ENCODE measurements at places on chromosomes 7 and 10. TPM values are rescaled to one million over a fixed set of nuclear protein-coding genes. Genes with fewer than 3 reads are reported as not detected.

DNA sequence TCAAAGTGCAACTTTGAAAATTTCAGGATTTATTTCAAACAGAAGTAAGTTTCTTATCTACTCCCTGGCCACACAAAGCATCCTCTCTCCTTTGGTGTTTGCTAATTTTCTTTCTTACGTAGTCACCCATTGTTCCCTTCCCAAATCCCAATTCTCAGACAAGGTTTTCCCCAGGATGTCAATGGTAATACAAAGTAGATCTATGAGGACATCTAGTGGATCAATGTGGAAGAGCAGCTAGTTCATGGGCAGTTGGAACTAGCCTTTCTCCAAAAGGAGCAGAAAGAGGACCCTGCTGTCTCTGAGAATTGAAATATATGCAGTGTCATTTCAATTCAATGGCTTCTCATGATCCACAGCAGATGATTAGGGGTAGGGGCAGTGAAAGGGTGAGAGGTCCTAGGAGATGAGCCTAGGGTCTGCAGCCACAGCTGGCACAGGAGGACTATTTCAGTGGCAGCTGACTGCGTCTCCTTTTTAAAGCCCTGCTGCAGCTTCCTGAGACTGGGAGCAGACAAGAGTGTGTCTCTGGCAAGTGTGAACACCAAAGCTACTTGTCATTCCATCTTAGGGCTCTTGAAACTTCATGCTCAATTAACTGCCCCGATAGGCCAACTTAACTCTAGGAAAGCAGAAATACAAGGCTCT is 632.6 kb downstream of the KCNMA1 start:
- H3K4me3 ChIP-seq, result no peak overlapping the region
- peak; percentile 70 for DNase-seq
- H3K27ac ChIP-seq, result no peak overlapping the region
- peaks cover 17% of the 10 kb centered on the region for H3K27me3 ChIP-seq

The PPP1R17 gene
- total RNA-seq, result not detected

DNA sequence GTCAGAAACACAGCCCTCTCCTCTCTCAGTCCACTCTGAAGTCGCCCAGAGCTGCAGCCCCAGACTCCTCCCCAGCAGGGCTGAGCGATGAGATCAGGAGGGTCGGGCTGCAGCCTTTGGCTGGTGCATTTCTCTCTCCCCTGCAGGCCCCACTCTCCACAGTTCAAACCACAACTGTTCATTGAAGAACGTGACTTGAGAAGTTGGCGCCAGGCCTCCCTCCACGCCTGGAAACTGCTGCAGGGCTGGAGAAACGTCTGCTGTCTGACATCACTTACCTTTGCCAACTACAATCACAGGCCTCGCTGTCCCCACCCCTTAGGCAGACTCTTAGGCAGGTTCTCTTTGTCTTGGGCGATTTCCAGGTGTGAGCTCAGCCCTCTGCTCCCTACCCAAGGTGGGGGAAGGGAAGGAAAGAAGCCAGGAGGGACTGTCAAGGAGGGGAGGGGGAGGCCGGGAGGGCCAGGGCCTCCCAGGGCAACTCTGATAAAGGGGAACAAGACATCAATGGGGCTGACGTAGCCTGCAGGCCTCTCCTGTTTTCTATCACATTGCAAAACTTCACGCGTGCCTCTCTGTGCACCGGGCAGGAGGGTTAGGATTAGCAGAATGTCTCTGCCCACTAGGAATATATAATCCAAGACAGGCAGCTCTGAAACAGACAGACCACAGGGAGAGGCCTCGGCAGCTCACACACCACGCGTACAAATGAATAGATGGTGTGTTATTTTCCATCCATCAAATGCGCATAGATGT is 32.7 kb downstream of the CALML5 start:
- H3K4me1 ChIP-seq, result no peaks in the 10 kb centered on the region
- no peak overlapping the region for H3K4me3 ChIP-seq
- no peaks in the 10 kb centered on the region for H3K36me3 ChIP-seq
- H3K27ac ChIP-seq, result no peak overlapping the region
- no peak for DNase-seq

The TMEM229A gene
- 22.2 TPM for total RNA-seq

The RTKN2 gene
- 21.9 TPM for total RNA-seq

The CHRM2 gene
- total RNA-seq, result 4.6 TPM

- no peak overlapping the region for H3K27ac ChIP-seq
- no peaks in the 10 kb centered on the region for H3K36me3 ChIP-seq
- DNase-seq, result no peak
- no peak overlapping the region for H3K4me3 ChIP-seq
- H3K4me1 ChIP-seq, result peaks cover 21% of the 10 kb centered on the region
- no peaks in the 10 kb centered on the region for H3K27me3 ChIP-seq
These were observed 32.1 kb downstream of the CREB3L2 start for GRCh38 chr7:137969828-137970227.

The STOX1 gene
- total RNA-seq, result 2.4 TPM

GRCh38 chr10:125005312-125006187 is 63.6 kb downstream of the ZRANB1 start:
- no peaks in the 10 kb centered on the region for H3K27me3 ChIP-seq
- H3K27ac ChIP-seq, result no peak overlapping the region
- H3K4me3 ChIP-seq, result no peak overlapping the region
- H3K36me3 ChIP-seq, result peaks cover 11% of the 10 kb centered on the region

GRCh38 chr10:35581655-35582054 is 23.5 kb upstream of the GJD4 start:
- no peaks in the 10 kb centered on the region for H3K36me3 ChIP-seq
- H3K4me1 ChIP-seq, result no peaks in the 10 kb centered on the region
- DNase-seq, result no peak
- no peak overlapping the region for H3K27ac ChIP-seq
- no peak overlapping the region for H3K4me3 ChIP-seq

DNA sequence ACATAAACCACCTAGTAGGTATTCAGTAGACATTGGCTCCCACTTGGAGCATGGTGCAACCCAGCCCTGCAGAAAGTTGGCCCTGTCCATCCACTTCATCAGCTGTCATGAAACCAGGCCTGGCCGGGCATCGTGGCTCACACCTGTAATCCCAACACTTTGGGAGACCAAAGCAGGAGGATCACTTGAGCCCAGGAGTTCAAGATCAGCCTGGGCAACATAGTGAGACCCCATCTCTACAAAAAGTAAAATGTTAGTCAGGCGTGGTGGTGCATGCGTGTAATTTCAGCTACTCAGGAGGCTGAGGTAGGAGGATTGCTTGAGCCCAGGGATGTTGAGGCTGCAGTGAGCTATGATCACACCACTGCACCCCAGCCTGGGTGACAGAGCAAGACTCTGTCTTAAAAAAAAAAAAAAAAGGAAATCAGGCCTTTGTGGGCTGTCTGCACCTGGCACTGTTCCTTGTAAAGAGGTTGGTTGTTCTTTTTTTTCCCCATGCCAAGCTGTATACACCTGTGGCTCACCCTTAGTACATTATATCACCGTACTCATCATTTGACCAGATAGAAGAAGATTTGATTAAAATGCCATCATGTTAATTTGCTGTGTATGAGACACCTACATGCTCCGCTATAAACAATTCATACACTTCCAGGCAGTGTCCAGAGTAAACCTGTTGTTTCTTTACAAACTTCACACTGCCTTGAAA is 45.4 kb upstream of the GRID1 start:
- H3K4me3 ChIP-seq, result no peak overlapping the region
- no peak for DNase-seq
- H3K27ac ChIP-seq, result no peak overlapping the region
- H3K4me1 ChIP-seq, result peaks cover 8% of the 10 kb centered on the region
- no peaks in the 10 kb centered on the region for H3K36me3 ChIP-seq
- H3K27me3 ChIP-seq, result no peaks in the 10 kb centered on the region

GRCh38 chr7:111371437-111371836 is 190.9 kb downstream of the IMMP2L start:
- DNase-seq, result no peak
- H3K27me3 ChIP-seq, result no peaks in the 10 kb centered on the region
- H3K36me3 ChIP-seq, result no peaks in the 10 kb centered on the region

DNA sequence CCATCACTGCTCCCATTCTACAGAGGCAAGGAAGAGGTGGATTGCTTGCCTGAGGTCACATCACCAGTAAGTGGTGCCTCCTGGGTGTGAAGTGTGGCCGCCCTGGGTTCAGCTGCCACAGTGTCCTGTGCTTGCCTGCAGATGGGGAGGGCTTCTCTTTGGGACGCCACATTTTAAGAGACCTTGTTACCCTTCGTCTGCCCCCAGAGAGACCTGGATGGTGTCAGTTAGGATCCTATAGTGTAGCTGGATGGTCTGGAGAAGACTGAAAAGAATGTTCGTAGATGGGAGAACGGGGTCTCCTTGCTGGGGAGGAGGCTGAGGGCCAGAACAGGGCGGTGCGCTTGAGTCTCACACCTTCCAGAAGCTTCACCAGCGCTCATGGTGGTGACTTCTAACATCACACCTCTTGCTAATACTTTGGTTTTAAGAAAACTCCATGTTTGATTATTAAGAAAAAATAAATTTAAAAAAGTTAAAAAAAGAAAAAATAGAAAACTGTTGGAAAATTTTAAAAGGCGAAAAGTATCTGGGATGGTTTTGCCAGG is 2.3 kb downstream of the DOCK1 start:
- no peaks in the 10 kb centered on the region for H3K36me3 ChIP-seq
- no peaks in the 10 kb centered on the region for H3K27me3 ChIP-seq
- H3K27ac ChIP-seq, result no peak overlapping the region
- peaks cover 13% of the 10 kb centered on the region for H3K4me1 ChIP-seq

- no peaks in the 10 kb centered on the region for H3K36me3 ChIP-seq
- H3K4me1 ChIP-seq, result peaks cover 12% of the 10 kb centered on the region
- no peaks in the 10 kb centered on the region for H3K27me3 ChIP-seq
- DNase-seq, result no peak
- H3K27ac ChIP-seq, result no peak overlapping the region
These were observed 224.2 kb upstream of the AUTS2 start for GRCh38 chr7:69374044-69374425.

DNA sequence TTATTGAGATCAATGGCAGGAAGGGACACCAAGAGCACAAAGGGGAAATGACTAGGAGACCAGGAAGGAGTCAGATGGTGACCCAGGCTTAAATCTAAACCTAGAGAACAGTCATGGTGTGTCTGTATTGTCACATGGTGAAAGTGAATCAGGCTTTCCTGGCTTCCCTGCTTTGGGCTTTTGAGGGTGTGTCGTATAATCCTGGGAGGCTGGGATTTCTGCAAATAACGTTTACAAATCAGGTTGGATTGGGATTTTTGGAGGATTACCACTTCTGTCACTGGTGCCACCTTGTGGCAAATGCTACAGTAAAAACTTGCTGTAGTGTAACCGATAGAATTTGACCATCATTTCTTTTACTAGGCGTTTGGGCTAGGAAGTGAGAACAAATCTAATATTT is 502.6 kb downstream of the NRG3 start:
- no peak for DNase-seq
- H3K4me3 ChIP-seq, result no peak overlapping the region
- H3K27me3 ChIP-seq, result no peaks in the 10 kb centered on the region
- H3K27ac ChIP-seq, result no peak overlapping the region
- H3K4me1 ChIP-seq, result no peaks in the 10 kb centered on the region
- no peaks in the 10 kb centered on the region for H3K36me3 ChIP-seq

- no peaks in the 10 kb centered on the region for H3K27me3 ChIP-seq
- no peak overlapping the region for H3K4me3 ChIP-seq
- H3K4me1 ChIP-seq, result no peaks in the 10 kb centered on the region
- peaks cover 3% of the 10 kb centered on the region for H3K36me3 ChIP-seq
These were observed 37.5 kb upstream of the SUN1 start for GRCh38 chr7:794671-795329.

The MXI1 gene
- 21.1 TPM for total RNA-seq

GRCh38 chr7:90005836-90006235 is 148.4 kb upstream of the STEAP1 start:
- H3K27me3 ChIP-seq, result peaks cover 37% of the 10 kb centered on the region
- H3K27ac ChIP-seq, result no peak overlapping the region
- H3K4me1 ChIP-seq, result no peaks in the 10 kb centered on the region
- H3K36me3 ChIP-seq, result no peaks in the 10 kb centered on the region
- DNase-seq, result no peak

GRCh38 chr7:116592445-116592844 is 67.6 kb downstream of the CAV1 start:
- no peaks in the 10 kb centered on the region for H3K27me3 ChIP-seq
- H3K4me3 ChIP-seq, result no peak overlapping the region
- no peak overlapping the region for H3K27ac ChIP-seq
- H3K36me3 ChIP-seq, result no peaks in the 10 kb centered on the region
- DNase-seq, result no peak

GRCh38 chr10:113856563-113856962 is 2.1 kb downstream of the NHLRC2 start:
- peak overlapping the region; percentile 76 for H3K4me3 ChIP-seq
- H3K4me1 ChIP-seq, result peaks cover 33% of the 10 kb centered on the region
- peak overlapping the region; percentile 99 for H3K27ac ChIP-seq
- peaks cover 30% of the 10 kb centered on the region for H3K36me3 ChIP-seq
- H3K27me3 ChIP-seq, result no peaks in the 10 kb centered on the region

- peak overlapping the region; percentile 98 for H3K27ac ChIP-seq
- H3K27me3 ChIP-seq, result no peaks in the 10 kb centered on the region
- peak overlapping the region; percentile 65 for H3K4me3 ChIP-seq
- peak; percentile 71 for DNase-seq
- peaks cover 49% of the 10 kb centered on the region for H3K36me3 ChIP-seq
- peaks cover 26% of the 10 kb centered on the region for H3K4me1 ChIP-seq
These were observed 728 bp downstream of the CAV2 start for GRCh38 chr7:116500078-116500853.

DNA sequence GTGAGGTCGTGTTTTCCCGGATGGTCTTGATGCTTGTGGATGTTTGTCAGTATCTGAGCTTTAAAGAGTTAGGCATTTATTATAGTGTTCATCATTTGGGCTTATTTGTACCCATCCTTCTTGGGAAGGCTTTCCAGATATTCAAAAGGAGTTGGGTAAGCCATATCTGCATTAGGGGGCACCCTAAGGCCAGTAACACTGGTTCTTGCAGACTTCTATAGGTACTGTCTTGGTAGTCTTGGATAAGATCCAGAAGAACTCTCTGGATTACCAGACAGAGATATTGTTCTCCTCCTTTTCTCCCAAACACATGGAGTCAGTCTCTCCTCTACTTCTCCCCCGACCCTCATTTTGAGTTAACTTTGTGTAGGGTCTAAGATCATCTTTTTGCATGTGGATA is 92.8 kb downstream of the SDK1 start:
- H3K4me1 ChIP-seq, result no peaks in the 10 kb centered on the region
- no peak for DNase-seq
- no peak overlapping the region for H3K27ac ChIP-seq

GRCh38 chr7:135492151-135492550 is 17.8 kb downstream of the CNOT4 start:
- no peak overlapping the region for H3K4me3 ChIP-seq
- DNase-seq, result no peak
- no peaks in the 10 kb centered on the region for H3K27me3 ChIP-seq
- no peaks in the 10 kb centered on the region for H3K36me3 ChIP-seq

GRCh38 chr7:30950197-30950596 is 13.6 kb upstream of the GHRHR start:
- H3K27me3 ChIP-seq, result peaks cover 33% of the 10 kb centered on the region
- no peaks in the 10 kb centered on the region for H3K36me3 ChIP-seq
- no peaks in the 10 kb centered on the region for H3K4me1 ChIP-seq
- DNase-seq, result no peak
- H3K4me3 ChIP-seq, result no peak overlapping the region

The SP8 gene
- not detected for total RNA-seq
